AG10803 (cell line): ENCODE measurements at places on chromosomes 11 and 22.
A peak's percentile ranks its signal among the peaks of the same experiment; 100 is the strongest.

DNA sequence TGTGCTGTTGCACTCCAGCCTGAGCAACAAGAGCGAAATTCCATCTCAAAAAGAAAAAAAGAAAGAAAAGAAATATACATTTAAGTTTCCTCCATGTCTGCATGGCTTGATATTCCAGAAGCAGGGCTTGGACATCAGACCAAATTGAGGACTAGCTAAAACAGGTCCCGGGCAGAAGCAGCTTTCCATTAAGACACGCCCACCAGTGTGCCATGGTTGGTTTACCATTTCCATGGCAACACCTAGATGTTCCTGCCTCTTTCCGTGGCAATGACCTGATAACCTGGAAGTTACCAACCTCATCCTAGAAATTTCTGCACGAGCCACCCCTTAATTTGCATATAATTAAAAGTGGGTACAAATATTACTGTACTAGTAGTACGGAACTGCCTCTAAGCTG, 111.3 kb downstream of the NAT10 start:
- DNase-seq: no peak

- DNase-seq: peak; percentile 49
Observed at GRCh38 chr22:38872831-38873248, 824 bp upstream of the CBX6 start.

GRCh38 chr11:99019696-99020095, 1.1 kb upstream of the CNTN5 start:
- no peak for DNase-seq

DNA sequence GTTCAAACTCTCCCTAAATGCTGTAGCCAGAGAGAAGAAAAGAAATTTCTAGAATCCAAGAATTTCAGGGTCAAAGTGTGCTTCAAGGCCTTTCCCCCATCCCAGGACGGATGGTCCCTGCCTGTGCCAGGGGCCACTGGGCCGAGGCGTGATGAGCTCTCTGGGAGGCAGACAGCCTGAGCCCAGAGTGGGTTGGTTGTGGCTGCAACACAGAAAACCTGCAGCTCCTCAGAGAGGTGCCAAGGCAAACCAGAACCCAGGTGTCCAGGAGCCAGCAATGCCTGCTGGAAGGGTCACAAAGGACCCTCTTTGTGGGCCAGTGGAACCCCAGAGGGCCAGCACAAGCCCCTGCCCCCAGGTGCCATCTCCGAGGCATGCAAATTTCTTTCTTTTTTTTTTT, 2.6 kb upstream of the APOL6 start:
- DNase-seq: no peak

DNA sequence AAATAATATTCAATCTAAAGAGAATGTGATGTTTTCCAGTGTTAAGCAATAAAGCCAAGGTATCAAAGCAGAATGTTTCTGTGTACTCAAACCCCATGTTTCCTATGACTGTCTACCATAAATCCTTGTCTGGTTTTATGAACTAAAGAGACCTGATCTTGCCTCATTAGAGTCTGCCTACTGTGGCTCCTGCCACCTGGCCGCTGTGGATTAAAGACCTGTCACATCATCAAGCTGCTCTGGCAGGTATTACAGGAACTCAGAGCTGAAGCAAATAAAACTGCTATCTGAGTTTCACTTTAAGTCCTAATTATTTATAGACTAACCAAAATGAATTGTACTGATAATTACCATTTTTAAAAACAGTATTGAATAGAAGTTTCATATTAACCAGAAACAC, 207.8 kb upstream of the CCDC90B start:
- DNase-seq: no peak

DNA sequence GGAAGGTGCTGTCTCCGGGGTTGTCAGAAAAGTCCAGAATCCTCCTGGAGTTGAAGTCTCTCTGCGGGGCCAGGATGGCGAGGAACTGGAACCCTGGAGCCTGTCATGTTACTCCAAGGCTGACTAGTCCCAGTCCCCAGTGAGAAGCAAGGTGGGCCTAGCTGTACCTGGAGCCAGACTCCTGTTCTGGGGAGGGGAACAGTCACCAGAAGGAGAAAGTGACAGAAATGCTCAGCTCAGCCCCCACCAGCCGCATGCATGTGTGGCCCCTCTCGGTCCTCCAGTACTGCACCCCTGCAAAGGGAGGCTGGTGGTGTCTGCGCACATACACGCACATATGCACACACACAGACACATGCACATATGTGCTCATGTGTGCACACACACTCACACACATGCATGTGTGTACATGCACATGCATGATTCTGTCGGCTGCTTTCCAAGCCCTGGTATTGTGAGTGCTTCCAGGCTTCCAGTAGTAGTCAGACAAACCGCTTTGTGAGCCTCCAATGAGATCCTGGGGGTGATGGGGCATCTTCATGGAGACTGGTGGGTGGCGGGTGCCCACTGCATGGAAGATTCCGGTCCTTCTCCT, 54.3 kb downstream of the RTL6 start:
- no peak for DNase-seq

- DNase-seq: no peak
Observed at GRCh38 chr11:70463478-70464255, 65.3 kb downstream of the CTTN start.

DNA sequence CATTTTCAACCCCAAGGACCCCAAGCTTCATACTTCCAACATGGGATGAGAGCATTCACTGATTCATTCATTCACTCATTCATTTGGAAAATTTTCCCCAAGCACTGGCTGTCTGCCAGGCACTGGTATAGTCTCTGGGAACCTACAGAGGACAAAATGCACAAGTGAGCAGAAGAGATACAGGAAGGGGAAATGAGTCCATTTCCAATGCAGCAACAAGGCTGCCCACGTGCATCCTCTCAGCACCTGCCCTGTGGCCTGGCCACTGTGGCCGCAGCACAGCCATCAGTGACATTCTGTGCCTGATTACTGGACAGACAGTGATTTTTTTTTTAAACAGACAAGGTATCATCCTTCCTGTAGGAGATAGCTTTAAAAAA, 96.0 kb upstream of the PITPNB start:
- no peak for DNase-seq

- DNase-seq: no peak
Observed at GRCh38 chr11:68828155-68828931, 13.4 kb downstream of the CPT1A start.

- no peak for DNase-seq
Observed at GRCh38 chr22:49964136-49965090, 3.8 kb downstream of the PIM3 start.

DNA sequence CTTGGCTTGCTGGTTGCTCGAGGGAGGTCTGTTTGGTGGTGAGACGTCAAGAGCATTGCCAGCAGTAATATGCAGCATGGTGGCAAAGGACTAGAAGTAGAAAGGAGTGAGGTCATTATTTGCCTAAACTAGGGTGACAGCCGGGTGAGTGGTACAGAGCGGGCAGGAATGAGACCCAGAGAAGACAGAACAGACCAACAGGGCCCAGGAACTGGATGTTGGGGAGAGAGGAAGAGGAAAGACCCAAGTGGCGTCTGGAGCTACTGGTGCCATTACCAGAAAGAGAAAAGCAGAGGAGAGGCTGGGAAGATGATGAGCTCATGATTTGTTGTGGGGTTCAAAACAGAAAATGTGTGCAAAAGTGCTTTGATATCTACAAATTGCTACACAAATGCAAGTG, 158.7 kb downstream of the ENTHD1 start:
- DNase-seq: no peak

DNA sequence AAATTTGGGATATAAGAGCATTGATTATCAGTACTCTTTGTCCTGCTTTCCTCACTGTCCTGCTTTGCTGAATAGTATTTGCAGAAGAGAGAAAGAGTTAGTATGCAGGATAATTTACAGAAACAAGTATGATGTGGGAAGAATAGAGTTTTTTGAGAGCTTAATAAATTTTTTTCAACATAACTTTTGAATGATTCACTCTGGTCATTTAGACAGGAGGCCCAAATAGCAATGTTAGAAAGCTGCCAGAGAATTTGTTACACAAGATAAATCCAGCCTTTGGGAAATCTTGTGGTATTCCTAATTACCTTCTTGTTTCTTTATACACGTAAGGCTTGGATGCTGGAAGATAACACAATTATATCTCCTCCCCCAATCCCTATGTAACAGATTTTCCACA, 484.6 kb downstream of the CNTN5 start:
- peak; percentile 2 for DNase-seq

- DNase-seq: no peak
Observed at GRCh38 chr22:41501209-41501608, 32.3 kb downstream of the ACO2 start.

DNA sequence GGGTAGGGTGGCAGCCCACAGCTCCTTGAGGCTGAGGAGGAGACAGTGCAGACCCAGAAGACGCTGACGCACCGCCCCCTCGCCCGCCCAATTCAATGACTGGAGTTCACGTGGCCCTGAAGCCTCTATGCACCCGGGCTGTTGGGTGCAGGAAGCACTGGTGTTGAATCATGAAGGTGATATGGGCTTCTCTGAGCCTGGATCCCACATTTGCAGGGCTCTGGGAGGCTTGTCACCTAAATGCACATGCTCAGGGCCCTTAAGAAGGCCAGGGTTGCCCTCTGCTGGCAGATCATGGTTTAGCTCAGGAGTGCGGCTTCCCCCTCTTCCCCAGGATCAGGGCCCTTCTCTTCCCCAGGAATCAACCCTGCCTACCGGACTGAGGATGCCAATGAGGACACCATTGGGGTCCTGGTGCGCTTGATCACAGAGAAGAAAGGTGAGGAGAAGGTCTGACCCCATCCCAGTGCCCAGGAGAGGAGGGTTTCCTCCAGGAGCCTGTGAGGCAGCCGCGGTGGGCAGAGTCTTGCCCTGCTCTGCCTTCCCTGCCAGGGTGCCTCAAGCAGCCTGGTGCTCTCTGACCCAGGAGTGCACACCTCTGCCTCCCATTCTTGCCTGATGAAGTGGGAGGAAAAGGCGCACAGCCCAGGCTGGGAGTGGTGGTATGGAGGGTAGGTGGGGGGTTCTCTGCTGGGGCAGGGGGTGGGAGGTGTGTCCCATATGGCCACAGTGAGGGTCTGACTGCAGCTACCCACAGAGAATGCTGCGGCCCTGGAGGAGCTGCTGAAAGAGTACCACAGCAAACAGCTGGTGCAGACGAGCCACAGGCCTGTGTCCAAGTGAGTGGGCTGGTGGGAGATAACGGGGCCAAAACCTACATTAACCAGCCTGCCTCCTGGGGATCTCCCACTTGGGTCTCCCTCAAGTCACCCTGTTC, 17.5 kb downstream of the RELT start:
- DNase-seq: peak; percentile 79

DNA sequence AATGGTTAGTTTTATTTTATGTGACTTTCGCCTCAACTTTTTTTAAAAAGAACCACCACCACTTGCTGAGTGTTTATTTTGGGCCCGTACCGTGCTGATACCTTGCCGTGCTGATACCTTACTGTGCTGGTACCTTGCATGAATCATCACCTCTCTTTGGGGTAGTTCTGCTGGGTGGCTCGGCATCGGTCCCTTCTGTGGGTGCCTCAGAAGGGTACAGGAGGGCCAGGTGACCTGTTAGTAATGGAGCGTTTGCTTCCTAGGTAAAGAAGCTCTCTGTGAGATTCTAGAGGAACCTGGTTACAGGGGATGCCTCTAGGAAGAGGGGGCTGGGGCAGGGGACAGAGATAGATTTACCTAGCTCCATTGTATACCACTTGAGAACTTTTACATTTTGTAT, 17.1 kb downstream of the TOM1 start:
- no peak for DNase-seq

DNA sequence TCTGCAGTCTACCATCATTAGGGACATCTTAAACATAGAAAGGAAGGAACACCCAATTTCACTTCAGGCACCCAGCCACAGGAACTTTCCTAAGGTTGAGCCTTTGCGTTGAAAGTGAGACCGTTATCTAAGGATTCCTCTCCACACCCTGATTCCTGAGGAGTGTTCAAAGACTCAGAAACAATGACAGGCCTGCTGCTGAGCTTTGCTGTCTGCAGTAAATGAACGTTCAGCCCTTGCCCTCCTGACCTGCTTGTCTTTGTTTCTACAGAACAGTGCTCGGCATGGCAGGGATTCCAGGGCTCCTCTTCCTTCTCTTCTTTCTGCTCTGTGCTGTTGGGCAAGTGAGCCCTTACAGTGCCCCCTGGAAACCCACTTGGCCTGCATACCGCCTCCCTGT, 7.0 kb downstream of the PRSS23 start:
- DNase-seq: no peak

- no peak for DNase-seq
Observed at GRCh38 chr11:14967581-14968243, 4.4 kb downstream of the CALCA start.

DNA sequence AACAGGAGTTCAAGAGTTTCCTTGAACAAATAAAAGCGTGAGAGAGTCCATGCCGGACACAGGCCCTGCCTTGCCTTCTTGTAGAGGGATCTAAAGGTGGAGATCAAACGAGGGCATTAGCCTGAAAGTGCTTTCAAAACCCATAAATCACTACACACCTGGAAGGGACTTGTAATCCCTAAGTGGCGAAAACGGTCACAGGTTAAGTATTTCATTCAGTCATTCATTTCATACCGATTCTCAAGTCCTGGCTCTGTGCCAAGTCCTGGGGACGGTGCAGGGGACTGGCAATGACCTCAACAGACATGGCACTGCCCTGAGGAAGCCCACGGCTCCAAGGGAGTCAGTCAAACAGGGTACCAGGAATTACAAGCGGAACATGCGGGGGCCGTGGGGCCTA, 26.6 kb downstream of the ELFN2 start:
- no peak for DNase-seq

DNA sequence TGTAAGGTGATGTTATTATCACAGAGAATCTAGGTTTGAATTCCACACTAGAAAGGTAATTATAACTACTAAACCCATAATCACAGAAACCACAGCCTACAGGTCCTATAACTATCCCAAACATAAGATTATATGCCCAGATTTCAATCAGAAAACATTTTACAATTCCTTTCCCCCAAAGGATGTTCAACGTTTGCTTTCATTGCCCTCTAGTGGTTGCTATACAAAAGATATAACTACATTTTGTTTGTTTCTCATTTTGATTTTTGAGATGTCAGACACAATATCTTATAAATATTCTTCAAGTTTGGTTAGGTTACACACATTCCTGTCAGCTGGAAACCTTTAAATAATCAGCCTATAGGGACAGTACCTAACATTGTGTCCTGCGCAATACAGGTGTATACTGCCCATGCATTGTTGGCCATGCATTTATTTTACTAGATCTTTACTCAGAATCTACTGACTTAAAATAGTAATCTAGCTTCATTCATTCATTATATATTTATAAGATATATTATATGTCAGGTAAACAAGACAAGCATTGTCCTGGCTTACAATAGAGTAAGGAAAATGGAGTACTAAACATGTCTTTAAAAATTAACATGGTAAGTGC, 530.5 kb upstream of the CCDC90B start:
- DNase-seq: peak; percentile 26

GRCh38 chr11:114395736-114396135, 4.6 kb downstream of the C11orf71 start:
- no peak for DNase-seq

GRCh38 chr11:128482512-128483191, 104.7 kb downstream of the ETS1 start:
- DNase-seq: peak; percentile 94

- peak; percentile 77 for DNase-seq
Observed at GRCh38 chr11:34050581-34051348, 766 bp upstream of the CAPRIN1 start.

GRCh38 chr11:103380031-103380430, 270.8 kb downstream of the DYNC2H1 start:
- DNase-seq: no peak
